GM18507 (cell line): ENCODE measurements at places on chromosomes 11 and 22.

DNA sequence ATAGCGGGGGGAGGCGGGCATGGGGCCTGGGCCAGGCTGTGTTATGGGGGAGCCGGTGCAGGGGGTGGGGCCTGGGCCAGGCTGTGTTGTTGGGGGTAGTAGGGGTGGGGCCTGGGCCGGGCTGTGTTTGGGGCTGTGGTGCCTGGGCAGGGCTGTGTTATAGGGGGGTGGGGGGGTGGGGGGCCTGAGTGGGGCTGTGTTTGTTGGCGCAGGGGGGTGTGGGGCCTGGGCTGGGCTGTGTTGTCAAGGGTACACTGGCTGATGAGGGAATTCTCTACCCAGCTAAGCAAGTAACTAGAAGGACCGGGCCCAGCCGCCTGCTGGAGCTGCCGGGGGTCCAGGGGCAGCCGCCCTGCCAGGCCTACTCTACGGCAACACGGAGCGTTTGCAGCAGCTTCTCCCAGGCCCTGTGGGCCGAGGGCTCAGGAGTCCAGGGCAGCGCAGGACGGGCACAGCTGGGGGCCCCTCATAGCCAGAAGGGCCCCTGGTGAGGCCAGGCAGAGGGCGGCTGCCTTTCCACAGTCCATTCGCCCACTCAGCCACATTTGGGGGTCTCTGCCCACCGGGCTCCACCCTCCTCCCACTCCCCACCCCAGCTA lies 10.1 kb upstream of the PIM3 start:
- no peak for DNase-seq

DNA sequence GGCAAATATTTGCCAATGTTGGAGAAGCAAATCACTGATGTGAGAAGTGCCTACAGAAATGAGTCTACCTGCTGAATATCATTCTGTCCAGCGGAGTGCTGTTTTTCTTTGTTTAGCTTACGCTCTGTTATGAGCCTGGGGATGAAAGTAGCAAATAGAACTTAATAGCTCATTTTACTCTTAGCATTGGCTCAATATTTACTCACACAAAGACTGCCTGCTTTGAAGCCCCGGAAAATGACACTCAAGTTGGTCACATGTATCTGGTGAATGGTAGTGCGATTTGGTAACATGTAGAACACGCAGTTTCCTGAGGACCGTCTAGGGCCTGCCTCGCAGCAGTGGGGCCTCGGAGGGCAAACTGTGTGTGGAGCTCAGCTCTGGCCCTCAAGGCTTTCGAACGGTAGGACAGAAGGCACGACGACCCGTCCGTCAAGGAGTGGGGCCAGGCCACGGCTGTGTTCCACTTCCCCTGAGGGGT lies 38.9 kb downstream of the TBC1D22A start:
- DNase-seq = no peak

- DNase-seq = no peak
Measured at GRCh38 chr11:111978028-111978771, 41.1 kb downstream of the DIXDC1 start.

DNA sequence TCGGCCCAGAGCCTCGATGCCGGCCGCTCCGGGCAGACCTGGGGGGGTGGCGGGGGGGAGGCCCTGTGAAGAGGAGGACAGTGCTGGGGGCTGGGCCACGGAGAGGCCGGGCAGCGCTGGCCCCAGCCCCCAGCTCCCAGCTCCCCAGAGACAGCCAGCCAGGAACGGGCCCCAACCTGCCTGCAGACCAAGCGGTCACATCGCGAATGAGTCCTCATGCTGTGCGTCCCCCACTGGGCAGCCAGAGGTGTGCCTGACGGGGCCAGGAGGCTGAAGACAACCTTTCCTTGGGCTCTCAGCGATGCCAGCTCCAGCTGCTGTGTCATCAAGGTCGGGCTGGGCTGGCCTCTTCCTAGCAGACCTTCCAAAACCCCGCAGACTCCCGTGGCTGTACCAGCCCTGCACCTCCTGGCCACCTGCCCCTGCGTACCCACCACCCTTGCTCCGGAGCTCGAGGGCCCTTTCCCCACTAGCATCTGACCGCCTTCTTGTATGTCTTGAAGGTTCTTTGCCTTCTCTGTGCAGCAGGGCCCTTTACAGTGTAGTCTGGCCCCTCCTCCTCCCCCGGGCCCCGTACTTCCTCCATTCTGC lies 88.4 kb downstream of the CDKN1C start:
- no peak for DNase-seq

GRCh38 chr22:38569181-38569971 lies 607 bp downstream of the DMC1 start:
- no peak for DNase-seq

DNA sequence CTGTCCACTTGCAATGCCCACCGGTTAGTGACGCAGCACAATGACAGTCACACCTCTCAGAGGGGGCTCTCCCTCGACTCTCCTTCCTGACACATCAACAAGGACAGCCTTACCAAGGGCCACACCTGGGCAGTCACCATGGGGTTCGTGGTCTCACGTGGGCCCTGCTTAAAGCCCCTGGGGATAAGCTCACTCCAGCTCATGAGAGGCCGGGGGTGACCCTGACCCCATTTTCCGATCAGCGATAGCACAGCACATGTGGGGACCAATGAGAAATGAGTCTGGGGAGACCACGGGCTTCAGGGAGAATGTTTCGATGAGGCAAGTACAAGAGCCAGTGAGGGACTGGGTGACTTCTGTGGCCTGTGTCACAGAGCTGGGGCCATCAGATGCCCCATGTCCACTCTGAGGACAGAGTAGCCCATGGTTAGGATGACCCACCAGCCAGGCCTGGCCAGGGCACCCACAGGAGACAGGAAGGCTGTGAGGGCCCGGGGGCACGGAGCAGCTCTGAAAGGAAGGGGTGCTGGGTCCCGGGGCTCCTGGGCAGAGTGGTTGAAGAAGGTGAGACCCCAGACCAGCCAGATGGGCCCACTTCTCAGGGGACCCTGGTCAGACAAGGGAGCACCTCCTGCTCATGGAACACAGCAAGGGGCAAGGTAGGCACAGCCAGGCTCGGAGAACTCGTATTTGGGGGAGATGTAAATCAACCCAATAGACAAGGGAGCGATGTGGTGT lies 128.8 kb downstream of the MED15 start:
- DNase-seq = no peak

DNA sequence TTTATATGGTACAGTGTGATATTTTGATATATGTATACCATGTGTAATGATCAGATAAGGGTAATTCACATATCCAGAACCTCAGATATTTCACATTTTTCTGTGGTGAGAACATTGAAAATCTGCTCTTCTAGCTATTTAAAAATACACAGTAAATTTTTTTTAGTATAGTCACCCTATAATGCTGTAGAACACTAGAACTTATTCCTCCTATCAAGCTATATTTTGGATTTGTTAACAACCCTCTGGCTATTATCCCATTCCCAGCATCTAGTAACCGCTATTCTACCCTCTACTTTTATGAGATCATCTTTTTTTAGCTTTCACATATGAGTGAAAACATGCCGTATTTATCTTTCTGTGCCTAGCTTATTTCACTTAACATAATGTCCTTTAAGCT lies 65.5 kb upstream of the SYT9 start:
- no peak for DNase-seq

DNA sequence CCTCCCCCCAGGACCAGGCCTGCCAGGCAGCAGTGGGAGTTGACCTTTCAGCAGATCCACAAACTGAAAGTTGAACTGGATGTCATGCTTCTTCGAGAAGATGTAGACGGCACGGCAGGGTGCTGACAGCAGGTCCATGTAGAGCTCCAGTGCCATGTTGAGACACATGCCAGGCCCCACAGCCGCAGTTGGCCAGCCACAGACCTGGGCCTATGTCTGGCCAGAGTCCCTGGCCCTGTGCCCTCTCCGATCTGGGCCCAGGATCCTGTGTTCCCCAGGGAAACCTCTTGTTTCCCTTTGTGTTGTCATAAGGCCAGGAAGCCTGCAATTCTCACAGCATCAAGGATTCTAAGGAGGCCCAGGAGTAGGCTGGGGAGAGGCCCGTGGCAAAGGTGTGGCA lies at the start of gene GSTT4:
GSTT4 (minus strand) TSS at position 253 of the 400 bp plus-strand sequence; CDS start at position 156, 97 bp downstream.
- DNase-seq = no peak

DNA sequence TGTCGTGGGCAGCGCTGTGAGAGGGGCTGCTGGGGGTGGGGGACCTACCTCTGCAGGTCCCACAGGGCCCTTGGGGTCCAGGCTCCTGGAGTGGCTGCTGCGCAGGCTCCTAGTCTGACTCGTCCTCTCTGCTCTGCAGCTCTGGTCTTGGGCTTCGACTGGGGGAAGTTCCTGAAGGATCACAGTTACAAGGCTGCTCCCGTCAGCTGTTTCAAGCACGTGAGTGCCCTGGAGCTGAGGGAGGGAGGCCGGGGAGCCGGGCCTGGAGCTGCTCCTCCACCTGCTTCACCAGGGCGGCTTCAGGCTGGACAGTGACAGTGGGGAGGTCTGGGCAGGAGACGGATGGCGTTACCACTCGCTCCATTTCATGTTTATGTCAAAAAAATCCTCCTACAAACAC lies 11.9 kb downstream of the L3MBTL2 start:
- DNase-seq = no peak

- no peak for DNase-seq
Measured at GRCh38 chr11:43803766-43804165, 76.9 kb upstream of the ALKBH3 start.

GRCh38 chr11:120746376-120746775 lies 234.8 kb downstream of the GRIK4 start:
- DNase-seq = no peak

- no peak for DNase-seq
Measured at GRCh38 chr11:87870086-87870485, 305.2 kb downstream of the RAB38 start.

GRCh38 chr11:77510851-77511250 lies 37.0 kb upstream of the PAK1 start:
- DNase-seq = no peak

- no peak for DNase-seq
Measured at GRCh38 chr22:35761037-35761436, 43.4 kb downstream of the APOL5 start.
